Omental fat pad (tissue), 4 donors: ENCODE measurements at places on chromosomes 2 and 18. TPM values are rescaled to one million over a fixed set of nuclear protein-coding genes. Genes with fewer than 3 reads are reported as not detected.

ASPRV1 gene
- 5.2 TPM for total RNA-seq

MYO7B gene
- 0.46 TPM for total RNA-seq

CPLX4 gene
- 0.46 TPM for total RNA-seq

GALNT5 gene
- total RNA-seq: 0.06 TPM

SERPINB4 gene
- total RNA-seq: not detected

SERPINB12 gene
- total RNA-seq: not detected

REG3A gene
- not detected for total RNA-seq

MAP2 gene
- total RNA-seq: 31.4 TPM

NEURL3 gene
- total RNA-seq: not detected

DCDC2C gene
- 1.4 TPM for total RNA-seq

FOXI3 gene
- total RNA-seq: not detected

TGFA gene
- 1.2 TPM for total RNA-seq

ITPRIPL1 gene
- total RNA-seq: 6.7 TPM

C18orf54 gene
- total RNA-seq: 4.6 TPM
